ENCODE measurements at places on chromosomes 7 and 10. TPM values are rescaled to one million over a fixed set of nuclear protein-coding genes. Genes with fewer than 3 reads are reported as not detected.

DNA sequence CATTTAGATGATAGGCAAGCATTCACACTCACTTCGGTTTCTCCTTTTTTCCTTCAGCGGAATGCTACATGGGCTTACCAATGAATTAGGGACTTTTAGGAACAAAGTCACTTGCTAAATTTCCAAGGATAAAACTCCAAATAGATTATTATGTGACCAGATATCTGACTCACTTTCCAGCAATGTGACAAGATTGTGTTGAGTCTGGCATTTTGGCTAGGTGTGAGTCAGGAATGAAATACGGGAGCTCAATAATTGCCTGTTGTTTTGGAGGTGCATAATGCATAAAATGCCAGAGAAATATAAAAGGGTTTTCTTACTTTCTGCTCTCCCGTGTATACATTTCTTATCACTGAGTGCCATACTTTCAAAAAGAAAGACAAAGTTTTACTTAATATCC, 721.1 kb downstream of the KCNMA1 start:
- DNase-seq = no peak

GRCh38 chr7:155470686-155471638, 13.0 kb downstream of the EN2 start:
- DNase-seq = peak; percentile 69

DNA sequence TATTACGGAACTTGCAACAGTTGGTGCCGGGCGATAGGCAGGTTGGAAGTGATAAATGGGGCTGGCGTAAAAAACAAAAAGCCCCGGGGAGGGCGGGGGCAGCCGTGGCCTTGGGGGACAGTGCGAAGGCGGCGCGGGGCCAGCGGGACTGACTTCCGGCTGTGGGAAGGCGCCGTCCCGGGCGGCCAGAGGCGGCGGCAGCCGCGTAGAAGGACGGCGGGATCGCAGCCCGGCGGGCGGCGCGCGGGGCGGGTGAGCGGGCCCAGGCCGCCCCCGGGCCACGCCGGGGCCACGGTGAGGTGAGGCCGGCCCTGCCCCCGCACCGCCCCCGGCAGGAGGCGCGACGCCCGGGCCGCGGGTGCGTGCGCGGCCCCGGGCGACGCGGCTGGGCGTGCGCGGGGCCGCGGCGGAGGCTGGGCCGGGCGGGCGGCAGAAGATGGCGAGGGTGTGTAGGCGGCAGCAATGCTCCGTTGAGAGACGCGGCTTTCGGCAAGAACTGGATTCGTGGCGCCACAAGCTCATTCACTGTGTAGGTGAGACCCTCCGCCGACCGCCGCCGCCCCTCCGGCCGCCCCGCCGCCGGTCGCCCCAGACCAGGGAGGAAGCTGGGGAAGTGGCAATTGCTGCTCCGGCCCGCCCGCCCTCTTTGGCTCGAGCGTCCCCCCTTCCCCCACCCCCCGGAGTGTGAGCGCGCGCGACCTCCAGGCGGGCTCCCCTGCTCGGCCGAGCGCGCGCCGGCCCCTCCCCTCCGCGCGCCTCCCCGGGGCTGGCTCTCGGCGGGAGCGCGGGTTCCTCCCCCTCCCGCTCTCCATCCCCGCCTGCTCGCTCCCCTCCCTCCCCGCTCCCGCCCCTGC, at the start of gene LCOR:
TSS of gene LCOR (plus strand) at position 432 of the 854 bp plus-strand sequence. CDS start 116,760 bp downstream, outside the sequence.
- peak; percentile 93 for DNase-seq

DNA sequence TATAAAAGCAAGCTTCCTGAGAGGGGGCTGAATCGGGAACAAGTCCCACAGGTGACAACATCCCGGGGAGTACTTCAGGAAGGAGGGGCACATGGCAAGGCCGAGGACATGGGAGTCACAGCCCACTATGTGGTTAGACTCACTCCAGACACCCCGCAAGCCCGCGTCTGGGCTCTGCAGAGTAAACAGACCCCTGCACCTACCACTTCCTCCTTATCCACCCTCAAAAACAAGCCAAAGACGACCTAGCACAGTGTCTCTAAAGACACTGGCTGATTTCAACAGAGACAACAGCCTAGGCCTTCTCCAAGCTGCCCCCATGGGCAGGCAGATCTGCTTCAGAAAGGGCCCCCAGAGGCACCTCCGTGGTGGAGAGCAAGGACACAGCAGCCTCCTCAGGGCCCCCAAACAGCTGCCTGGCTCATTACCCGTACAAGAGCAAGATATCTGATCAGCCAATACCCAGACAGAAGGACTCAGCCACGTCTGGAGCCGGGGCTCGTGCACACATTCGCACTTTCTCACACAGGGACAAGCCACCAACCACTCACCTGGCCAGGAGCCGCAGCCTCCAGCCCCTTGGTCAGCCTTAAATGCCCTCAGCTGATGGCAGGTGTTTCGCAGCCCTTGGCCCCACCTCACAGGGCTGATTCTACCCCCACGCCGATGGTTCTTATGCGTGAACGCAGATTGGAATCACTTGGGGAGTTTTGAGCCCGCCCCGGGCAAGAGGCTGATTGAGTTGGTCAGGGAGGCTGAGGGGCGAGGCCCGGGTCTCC, 10.7 kb upstream of the KPNA7 start:
- no peak for DNase-seq

- DNase-seq = no peak
Measured at GRCh38 chr7:30170476-30171205, 35.9 kb downstream of the MTURN start.

- no peak for DNase-seq
Measured at GRCh38 chr7:45140827-45141226, 16.8 kb upstream of the RAMP3 start.

GRCh38 chr7:72058579-72058978, 353.6 kb downstream of the CALN1 start:
- DNase-seq = no peak

Gene SPOCK2
- total RNA-seq = 1.6 TPM

Gene PON3
- 0.54 TPM for total RNA-seq

DNA sequence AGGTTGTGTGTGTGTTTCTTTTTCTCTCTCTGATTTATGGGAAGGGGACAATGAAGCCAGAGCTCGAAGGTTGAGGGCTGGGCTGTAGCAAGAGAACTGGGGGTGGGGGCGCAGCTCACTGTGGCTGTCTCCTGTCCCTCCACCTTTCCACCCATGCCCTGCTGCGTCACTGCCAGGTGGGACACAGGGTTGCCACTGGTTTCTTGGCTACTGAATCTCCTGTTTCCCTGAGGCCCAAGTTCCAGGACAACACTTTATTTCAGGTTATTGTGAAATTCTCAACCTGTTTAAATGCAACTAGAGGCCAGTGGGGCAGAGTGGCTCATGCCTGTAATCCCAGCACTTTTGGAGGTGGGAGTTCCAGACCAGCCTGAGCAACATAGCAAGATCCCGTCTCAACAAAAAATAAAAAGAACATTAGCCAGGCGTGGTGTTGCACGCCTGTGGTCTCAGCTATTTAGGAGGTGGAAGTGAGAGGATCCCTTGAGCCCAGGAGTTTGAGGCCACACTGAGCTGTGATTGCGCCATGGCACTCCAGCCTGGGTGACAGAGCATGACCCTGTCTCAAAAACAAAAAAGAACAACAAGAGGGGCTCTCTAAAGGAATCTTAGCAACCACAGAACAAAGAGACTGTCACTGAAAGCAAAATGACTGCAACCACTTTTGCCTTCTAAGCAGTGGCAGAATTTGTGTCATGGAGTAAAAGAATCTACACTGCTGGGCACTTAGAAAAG, 22.6 kb downstream of the TBATA start:
- DNase-seq = no peak

DNA sequence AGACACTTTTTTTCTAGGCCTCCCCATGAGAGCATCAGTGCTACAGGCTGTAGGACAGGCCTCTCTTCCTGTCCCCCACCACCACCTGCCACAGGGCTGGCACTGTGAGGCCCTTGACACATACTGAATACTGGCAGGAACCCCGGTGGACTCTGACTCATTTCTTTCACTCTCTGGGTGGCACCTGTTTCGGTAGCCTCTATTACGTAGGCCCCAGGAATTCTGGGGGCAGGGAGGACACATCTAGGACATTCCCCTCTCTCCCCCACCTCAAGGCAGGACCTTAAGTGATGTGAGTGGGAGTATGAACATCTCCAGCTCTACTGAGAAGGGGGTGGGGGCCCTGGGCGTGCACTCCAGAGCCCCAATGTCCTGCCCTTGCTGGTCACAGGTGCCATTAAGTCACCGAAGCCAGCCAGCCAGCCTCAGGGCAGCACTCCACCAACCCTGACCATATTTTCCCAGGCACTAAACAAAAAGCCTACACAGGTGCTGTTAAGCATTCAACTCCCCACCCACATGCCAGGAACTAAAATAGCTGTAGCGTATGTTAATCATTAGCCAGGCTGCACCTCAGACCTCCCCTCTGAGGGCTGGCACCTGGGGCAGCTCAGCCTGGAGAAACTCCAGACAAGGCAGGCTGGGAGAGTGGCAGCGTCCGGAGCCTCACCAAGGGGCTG, 8.9 kb downstream of the ANXA11 start:
- DNase-seq = peak; percentile 54

DNA sequence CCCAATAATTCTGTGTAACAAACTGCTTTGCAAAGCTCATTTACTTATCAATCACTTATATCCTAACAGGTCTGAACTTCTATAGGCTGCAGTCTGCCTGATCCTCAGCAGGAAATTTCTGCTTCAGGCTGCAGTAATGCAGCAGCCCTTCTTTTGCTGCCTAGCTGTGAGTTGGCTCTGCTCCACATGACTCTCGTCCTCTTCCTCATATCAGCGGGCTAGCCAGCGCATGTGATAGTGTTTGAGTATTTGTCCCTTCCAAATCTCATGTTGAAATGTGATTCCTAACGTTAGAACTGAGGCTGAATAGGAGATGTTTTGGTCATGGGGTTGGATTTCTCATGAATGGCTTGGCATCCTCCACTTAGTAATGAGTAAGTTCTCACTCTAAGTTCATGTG, 387.8 kb downstream of the SEMA3D start:
- DNase-seq = no peak

- no peak for DNase-seq
Measured at GRCh38 chr10:15815242-15815885, 44.9 kb downstream of the MINDY3 start.

Gene LIPJ
- not detected for total RNA-seq

GRCh38 chr7:41145656-41146055, 557.2 kb downstream of the INHBA start:
- no peak for DNase-seq

DNA sequence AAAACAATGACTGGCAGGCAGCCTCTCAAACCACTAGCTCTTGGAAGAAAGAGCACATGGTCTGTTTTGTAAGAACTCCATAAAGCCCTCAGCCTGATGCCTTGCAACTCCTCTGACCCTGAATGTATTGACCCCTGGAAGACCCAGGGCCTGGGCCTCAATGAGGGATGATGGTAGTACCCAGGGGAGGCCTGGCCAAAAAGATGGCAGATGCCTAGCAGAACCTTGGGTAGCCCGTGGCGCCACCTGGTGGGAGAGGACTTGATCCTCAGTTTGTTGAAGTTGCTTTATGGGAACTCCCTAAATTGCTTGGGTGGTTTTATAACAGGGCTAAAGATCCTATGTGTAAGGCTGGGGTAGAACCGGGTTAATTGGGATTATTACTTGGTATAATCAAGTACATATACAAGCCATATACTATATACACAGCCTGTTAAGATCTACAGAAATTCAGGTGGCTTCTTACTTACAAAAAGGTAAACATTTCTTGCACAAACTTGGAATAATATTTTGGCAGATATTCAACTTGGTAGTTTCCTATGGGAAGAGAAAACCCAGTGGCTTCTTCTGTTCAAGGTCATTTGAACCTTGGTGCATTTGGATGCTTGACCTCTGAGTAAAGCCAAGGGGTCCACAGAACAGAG, 95.8 kb upstream of the CACUL1 start:
- peak; percentile 95 for DNase-seq

DNA sequence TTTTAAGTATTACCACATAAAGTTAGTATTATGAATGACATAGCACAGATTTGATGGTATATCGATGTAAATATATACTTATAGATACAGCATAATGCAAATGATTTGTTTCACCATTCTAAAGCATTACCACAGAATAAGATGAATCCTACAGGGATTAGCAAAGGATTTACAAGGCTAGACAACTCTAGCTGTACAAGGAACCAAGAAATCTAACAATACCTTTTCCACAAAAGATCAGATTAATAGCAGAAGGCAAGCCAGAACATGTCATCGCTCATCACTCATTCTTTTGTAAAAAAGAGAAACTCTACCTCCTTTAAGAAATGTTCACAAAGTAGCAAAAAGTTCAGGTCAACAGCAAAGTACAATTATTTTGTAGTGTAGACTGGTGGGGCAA, 105.1 kb upstream of the ANK3 start:
- DNase-seq = no peak

DNA sequence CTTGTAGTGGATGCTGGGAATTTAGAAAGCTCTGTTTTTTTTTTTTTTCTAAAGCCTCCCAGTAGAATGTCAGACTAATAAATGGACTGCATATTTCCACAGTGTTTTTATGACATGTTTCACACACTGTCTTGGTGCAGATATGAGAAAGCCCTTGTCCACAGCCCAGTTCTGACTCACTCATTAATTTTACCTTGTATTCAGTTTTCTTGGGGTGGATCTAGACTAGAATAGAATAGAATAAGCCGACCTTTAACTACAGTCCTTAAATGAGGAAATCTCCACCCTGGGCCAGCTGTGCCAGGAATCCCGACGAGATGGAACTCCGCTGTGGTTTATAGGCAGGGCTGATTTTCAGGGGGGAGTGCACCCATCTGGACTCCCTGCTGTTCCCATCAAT, 274.7 kb downstream of the NRG3 start:
- no peak for DNase-seq

Gene C10orf105
- 0.33 TPM for total RNA-seq

DNA sequence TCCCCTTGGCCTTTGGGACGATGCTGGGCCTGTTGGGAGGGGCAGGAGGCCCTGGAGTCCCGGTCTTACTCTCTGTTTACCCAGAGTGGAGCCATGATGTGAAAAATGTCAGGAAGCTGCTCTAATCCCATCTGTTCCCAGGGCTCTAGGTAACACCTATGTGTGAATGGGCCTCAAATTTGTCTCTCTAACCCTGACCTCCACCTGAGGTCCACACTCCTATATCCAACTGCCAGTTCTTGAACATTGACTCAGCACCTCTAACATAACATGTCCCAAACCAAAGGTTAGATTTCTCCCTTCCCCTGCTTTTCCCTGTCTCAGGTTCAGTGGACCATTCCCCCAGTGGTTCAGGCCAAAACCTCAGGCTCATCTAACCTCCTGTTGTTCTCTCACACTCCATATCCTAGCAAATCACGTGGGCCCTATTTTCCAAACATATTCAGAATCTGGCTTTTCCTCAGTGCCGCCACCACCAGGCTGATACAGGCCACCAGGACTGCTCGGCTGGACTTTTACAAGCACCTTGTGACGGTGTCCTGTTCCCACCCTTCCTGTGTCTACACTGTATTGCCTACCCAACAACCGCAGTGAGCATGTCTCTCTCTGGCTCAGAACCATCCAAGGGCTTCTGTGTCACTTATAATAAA, 130.6 kb downstream of the ATXN7L1 start:
- DNase-seq = peak; percentile 67

GRCh38 chr7:139245401-139245800, 14.4 kb downstream of the UBN2 start:
- DNase-seq = no peak

Data from endodermal cell (in vitro differentiated cells).